ENCODE measurements at places on chromosomes 7 and 10.

- DNase-seq = no peak
These were observed 666.0 kb downstream of the SUGCT start for GRCh38 chr7:40800771-40801170.

DNA sequence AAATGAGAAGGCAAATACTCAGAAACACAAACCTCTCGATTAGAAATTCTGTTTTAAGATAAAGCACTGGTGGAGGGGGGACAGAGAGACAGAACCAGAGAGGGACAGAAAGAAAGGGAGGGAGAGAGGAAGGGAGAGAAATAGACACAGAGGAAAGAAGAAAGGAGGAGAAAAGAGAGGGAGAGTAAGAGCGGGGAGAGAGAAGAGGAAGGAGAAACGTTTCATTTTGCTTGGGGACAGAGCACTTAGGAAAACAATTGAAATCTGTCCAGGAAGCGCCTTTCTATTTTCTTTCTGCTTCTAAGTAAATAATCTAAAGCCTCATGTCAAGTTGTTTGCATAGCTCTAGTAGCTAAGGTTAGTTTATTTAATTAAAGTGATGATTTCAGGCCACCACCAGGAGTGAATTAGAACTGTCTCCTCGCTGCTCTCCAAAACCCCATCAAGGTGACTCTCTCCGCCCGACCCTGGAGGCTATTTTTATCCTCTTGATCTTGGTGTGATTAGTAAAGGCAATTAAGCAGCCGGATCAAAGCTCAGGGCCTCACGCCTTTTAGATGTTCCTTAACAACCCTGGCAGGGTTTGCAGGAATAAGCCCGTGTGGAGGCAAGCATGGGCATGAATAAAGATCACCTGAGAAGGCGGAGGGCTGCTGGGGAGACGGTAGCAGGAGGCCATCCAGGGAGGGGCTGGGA is 73.4 kb upstream of the INSIG1 start:
- no peak for DNase-seq

- peak; percentile 20 for DNase-seq
These were observed 8.0 kb downstream of the SUFU start for GRCh38 chr10:102511583-102512274.

- no peak for DNase-seq
These were observed 329.5 kb downstream of the CRPPA start for GRCh38 chr7:16091701-16092310.

DNA sequence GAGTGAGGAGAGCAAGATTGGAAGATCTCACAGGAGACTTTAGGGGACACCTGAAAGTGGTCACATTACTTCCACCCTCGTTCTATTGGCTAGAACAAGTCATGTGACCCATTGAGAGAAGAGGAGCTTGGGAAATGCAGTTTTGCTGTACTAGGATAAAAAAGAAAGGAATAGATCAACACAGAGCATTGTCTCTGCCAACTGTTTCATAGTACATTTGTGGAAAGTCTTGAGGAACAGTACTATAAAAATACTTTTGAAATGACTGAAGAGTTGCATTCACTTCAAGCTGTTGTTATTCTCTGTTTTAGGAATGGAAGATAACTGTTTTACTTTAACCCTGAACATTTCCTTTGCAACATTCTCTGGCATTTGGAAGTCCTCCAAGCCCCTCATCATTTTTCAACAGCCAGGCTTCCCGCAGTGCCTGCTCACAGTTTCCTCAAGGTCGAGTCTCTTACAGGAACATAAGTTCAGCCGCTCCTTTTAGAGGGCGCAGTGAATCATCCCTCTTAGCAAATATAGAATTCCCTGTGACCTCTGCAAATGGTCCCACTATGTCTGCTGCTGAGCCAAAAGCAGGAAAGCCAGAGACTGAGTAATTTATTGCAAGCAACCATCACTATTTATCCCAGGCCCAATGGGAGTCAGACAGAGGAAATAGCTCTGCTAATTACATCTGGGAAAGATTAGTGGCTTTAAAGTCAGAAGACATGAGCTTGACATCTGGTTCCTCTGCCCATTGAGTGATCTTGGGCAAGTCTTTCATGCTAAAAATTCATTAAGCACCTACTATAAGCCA is 40.7 kb downstream of the MRPL32 start:
- no peak for DNase-seq

- DNase-seq = peak; percentile 56
These were observed at the start of gene LRCH4 for GRCh38 chr7:100585511-100586265. LRCH4 (minus strand) TSS chr7:100586129; CDS start chr7:100586100, 29 bp downstream.

DNA sequence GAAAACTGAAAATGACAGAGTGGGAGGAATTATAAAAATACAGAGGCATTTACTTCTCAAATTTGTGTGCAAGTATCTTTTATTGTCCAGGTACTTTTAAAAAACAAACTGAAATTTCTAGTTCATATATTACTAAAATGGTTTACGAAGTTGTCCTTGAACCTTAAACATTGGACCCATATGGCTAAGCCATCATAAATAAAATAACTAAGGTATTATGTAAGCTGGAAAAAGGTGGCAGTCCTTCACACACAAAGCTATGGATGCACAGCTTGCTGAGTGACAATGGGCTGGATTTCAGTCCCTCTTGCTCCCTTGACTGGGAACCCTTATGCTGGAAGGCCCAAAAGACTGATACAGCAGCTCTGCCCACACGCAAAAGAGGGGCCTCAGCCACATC is 66.1 kb downstream of the COBL start:
- DNase-seq = no peak

- DNase-seq = no peak
These were observed 139.9 kb upstream of the NUPR2 start for GRCh38 chr7:56256108-56256507.

GRCh38 chr7:157650801-157651200 is 314.0 kb downstream of the DNAJB6 start:
- no peak for DNase-seq

- no peak for DNase-seq
These were observed 181.3 kb upstream of the FZD1 start for GRCh38 chr7:91082852-91083495.

GRCh38 chr10:78549140-78549935 is 515.7 kb downstream of the RPS24 start:
- DNase-seq = no peak

DNA sequence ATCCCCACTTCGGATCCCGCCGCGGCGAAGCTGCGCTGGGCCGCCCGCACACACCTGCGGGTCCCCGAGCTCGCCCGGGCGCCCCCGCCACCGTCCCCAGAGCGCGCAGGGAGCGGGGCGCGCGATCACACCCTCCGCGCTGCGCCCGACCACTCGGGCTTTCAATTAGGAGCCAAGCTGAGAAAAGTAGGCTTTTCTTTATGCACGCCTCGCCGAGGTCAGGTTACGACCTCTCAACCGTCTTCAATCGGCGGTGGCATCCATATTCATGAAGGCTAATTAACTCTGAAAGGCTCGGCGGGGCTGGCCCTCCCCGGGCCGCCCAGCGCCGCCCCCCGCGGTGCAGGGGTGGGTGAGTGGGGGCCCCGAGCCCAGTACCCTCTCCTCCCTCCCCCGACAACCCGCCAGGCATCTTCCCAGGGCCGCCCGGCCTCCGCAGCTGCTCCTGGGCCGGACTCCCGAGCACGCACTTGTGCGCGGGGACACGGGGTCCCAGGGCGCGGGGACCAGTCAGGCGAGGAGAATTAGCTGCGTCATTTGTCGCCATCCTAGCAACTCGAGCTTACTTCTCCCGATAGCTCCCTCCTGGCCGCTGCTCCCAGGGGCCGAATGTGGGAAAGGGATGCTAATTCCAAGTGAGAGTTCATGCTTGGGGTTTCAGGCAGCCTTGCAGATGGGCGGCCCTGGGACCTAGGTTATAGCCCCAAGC is 155.5 kb upstream of the LYZL2 start:
- DNase-seq = peak; percentile 19

GRCh38 chr7:19670806-19671205 is 38.0 kb downstream of the POLR1F start:
- no peak for DNase-seq

DNA sequence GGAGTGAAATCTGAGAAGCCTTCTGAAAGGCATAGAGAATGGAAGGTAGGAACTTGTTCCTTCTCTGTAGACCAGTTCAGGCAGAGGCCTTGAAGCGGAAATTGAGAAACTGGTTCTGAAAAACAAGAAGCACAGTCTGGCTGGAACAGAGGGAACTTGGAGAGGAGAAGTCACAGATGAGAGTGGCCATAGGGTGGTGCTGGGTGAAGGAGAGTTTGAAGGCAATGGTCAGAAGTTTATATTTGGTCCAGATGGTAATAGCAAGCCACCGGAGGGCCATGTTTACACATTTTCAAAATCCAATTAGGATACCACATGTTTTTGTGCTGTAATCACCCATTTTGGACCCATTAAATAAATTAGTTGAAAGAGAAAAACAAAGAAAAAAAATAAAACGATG is 692.5 kb downstream of the INHBA start:
- DNase-seq = peak; percentile 11

GRCh38 chr10:38070501-38070900 is 23.6 kb upstream of the ZNF37A start:
- DNase-seq = no peak

GRCh38 chr7:17069146-17069545 is 187.4 kb upstream of the AGR3 start:
- DNase-seq = no peak

DNA sequence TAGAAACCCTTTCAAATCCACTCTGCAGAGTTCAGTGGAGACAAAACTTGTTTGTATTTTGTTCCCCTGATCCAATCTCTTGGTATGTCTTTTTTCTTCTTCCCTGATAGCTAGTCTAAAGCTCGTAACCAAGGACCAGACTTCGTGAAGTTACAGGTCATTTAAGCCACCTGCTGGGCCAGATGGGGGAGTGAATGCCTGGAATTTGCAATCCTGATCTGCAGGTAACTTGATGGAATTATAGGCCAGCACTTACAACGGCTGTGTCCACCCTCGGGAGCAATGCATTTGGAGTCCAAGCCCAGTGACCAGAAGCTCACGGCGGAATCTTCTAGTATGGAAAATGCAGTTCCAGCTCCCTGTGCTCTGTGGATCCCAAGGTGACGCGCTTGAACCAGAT is 566.9 kb downstream of the TCERG1L start:
- DNase-seq = no peak

GRCh38 chr10:35184527-35185171 is 58.0 kb downstream of the CREM start:
- no peak for DNase-seq

Measured in CD4-positive, alpha-beta T cell (primary cell).